ENCODE measurements at places on chromosomes 3 and 15.

- DNase-seq: no peak
Observed at GRCh38 chr3:58135712-58136543, 74.8 kb downstream of the DNASE1L3 start.

GRCh38 chr3:53705024-53705745 lies 141.0 kb downstream of the CHDH start:
- DNase-seq: no peak

GRCh38 chr15:74235962-74236361 lies at the start of gene CCDC33:
Gene CCDC33, plus strand, starts transcription at chr15:74236326. Its CDS starts 394 bp downstream, at chr15:74236720.
- DNase-seq: no peak

DNA sequence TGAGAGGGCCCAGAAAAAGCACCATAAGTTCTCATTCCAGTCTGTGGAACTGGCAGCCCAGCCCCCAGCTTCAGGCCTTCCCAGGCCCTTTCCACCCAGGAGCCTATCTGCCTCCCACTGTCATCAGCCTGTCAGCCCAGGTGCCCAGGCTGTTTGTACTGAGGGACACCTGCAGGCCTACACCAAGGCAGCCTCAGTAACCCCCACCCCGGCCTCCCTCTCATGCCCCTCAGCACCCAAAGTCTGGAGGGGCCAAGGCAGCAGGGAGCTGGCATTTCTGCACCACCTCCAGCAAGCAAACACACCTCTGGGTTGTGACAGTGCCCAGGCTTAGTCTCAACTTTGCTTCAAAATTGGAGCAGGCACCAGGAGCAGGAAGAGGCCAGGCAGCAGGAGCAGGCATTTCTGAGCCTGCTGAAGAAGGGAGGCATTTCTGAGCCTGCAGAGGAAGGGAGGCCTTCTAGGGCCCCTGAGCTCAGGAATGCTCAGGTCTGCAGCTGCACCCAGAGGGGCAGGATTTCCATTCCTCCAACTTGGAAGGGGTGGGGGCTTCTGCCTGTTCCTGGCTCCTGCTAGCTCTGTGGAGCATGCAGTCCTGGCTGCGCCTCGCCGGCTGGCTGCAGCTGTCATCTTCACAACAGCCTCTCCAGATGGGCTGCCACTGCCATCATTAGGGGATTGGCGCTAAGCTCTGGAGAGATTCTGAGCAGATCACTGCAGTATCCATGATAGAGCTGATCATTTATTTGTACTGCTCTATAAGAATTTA lies 396.1 kb downstream of the UNC13C start:
- DNase-seq: peak; percentile 18

DNA sequence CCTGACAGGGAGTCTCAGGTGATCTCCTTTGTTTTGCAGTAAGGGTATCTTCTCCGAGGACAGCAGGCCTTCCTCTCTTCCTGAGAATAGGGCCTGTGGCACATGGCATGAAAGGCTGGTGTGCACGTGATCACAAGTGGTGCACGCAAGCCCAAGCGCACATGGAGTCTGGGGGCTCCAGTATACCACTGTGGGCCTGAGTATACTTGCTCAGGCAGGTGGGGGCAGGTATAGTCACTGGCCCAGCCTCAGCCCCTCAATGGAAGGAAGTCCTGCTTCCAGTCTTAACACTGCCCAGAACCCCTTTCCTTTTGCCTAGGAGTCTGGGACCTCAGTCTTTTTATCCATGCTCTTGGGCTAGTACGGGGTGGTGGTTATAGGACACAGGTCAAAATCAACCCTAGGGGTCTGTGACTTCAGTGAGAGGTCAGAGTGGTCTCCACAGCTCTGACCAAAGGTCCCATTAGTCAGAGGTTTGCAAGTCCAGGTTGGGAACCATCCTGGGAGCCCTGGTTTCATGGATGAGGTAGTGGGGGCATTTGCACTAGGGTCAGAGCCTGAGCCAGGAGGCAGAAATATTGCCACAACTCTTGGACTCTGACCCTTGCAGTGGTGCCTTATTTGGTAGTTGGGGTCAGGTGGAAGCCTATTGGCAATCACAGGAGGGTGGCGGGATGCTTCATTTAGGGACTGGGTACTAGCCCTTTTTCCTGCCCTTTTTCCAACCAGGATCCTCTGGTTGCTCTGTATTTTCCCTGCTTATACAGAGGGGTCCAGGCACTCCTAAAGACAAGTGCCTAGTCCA lies 823 bp upstream of the CCDC71 start:
- DNase-seq: no peak

GRCh38 chr3:149964291-149964690 lies 6.4 kb downstream of the PFN2 start:
- peak; percentile 39 for DNase-seq

- peak; percentile 7 for DNase-seq
Observed at GRCh38 chr3:131077904-131078303, 51.2 kb downstream of the NEK11 start.

DNA sequence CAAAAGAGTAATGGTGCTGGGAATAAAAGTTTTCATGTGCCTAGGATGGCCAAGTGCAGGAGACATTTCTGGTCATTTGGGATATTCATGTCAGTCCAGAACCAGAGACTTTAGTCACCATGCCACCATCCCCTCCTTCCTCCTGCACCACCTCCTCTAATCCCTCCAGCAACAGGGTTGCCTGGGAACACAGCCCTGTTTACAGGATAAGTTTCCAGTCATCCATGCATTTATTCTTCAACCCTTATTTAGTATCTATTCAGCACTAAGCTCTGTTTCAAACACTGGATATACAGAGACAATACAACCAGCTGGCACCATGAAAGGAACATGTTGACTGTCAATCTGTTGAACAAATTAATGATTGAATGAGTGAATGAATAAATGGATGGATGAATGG lies 211.7 kb downstream of the CLSTN2 start:
- DNase-seq: no peak

DNA sequence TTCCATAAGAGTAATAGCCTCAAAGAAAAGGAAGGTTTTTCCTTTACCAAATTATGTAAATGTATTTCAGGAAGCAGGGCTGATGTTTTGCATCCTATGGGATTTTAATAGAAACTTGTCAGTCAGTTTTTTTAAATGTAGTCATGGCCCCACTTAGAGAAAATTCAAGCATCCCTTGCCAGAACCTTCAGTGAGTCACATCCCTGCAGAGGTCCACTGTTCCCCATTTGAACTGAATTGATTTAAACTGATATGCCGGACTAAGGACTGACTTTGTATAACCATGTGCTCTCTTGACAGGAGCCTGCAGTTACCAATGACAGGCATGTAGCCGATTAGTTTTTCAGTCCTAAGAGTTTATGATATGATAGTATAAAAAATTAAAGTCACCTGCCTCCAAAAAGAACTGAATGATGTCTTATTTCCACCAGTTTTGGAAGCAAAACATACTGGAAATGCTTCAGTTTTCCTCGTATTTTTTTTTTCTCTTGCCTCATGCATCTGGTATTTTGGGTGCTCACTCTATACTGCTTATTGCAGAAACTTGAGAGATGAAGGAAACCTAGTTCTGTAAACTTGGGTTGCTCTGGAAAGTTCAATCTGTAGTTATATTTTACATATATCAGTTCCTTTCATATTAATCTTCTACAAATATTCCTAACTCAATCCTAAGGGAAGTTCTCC lies 30.7 kb downstream of the LRTM1 start:
- no peak for DNase-seq

DNA sequence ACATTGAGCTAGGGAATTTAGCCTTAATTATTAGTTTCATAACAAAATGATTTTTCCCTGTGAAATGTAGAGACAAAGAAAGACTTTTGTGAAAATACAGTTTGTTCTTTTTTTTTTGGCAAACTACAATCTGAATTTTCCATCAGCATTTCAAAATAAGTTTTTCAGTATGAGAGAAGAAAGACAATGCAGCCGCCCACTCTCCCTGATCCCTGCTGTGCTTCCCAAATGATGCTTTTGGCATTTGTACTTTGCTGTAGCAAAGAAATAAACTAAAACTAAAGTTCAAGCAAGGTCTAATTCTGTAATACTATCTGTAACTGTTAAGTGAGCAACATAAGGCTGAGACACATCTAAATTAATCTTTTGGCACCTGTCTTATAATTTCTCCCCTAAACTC lies 782.2 kb downstream of the VGLL3 start:
- DNase-seq: peak; percentile 51

GRCh38 chr3:55790596-55791350 lies 303.7 kb upstream of the WNT5A start:
- no peak for DNase-seq

DNA sequence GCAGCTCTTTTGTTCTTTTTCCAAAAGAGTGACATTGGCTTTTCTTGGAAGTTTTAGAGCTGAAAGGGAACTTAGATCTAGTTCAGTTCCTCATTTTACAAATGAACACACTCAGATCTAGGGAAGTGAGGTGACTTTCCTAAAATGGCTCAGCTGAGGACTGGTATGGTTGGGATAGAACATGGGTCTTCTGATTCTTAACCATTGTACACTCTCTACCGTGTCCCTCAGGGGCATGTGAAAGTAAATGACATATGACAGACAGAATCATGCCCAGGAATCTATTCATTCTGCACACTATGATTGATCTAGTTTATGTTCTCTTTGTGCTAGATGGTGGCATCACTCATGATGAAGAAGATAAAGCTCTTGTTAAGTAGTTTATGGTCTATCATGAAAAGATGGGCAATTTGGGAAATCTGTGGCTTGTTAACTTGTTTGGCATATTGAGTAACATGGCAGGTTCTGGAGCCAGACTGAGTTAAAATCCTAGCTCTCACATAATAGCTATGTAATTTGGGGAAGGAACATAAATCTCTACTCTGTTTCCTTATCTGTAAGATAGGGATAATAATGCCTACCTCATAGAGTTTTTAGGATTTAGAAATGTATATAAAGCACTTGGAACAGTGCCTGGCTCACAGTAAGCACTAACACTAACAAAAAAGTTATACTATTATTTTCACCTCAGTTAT lies 30.9 kb downstream of the UBE2E1 start:
- DNase-seq: peak; percentile 33

DNA sequence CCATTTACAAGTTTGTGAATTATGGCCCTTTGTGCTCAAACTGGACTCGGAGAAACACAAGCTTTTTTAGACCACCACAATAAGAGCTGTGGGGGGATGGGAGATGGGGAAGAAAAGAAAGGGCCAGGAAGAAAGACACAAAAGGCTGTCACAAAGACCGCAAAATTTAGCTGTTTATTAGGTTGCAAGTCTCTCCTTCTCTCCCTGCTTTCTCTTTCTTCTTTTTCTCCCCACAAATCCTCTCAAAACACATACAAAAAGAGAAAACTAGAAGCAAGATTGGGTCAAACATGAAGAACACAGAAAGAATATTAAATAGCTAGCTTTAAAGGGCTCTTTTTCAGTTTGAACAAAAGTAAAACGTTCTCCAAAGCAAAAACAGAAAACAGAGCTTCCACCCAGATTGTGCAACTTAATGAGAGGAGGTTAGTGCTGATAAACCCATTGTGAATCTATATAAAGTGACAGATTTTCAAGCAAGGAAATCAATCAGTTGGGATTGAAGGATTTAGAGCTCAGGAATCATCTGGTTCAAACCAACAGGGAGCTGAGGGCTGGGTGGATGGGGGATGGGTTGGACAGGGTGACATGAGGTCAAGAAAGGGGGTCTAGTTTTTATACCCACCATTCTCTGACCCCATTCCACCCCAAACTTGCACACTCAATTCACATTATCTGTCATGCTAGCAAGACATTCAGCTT lies 87.3 kb downstream of the DHX30 start:
- DNase-seq: no peak

DNA sequence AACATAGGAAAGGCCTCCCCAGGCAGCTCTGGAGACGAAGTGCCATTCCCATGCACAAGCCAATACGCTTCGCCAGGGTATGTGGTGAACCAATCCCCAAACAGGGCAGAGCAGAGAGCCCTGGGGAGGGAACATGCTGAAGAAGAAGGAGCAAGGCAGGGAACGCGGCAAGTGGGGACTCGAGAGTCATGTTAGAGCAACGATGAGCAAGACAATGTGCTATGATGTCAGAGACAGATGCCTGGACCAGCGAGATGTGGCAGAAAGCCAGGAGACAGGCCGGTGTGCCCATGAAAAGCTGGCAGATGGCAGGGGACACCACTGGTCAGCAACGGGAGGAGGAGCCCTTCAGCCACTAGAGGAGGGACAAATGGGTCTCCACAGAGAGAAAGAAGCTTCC lies 39.6 kb downstream of the NIPA2 start:
- DNase-seq: peak; percentile 25

DNA sequence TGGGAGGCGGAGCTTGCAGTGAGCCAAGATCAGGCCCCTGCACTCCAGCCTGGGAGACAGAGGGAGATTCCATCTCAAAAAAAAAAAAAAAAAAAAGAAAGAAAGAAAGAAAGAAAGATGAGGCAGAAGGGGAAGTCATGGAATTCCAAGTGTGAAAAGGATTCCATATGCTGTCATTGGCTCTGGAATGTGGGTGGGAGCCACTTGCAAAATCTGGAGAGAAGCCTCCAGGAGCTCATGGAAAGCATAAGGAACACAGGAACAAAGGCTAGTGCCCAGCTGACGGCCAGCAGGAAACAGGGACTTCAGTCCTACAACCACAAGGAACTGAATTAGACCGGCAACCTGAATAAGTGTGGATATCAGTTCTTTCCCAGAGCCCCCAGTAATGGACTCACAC lies 12.5 kb upstream of the TRAK1 start:
- no peak for DNase-seq

- DNase-seq: peak; percentile 54
Observed at GRCh38 chr15:29870495-29871151, 48.4 kb upstream of the TJP1 start.

DNA sequence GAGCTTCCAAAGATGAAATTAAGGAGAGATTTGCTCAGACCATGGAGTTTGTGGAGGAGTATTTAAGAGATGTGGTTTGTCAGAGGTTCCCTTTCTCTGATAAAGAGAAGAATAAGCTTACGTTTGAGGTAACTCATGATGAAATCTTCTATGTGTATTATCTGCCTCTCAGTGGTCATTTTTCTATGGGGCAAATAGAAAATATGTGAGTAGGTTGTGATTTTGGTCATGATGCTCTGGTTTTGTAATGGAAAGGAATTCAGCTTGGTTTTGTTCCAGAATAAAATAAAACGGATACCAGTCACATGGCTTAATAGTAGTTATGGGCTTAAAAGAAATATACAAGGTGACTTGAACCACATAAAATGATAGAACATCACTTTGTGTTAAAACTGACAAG lies 181.1 kb downstream of the ITPR1 start:
- DNase-seq: no peak

- no peak for DNase-seq
Observed at GRCh38 chr15:47861111-47861903, 144.0 kb downstream of the SEMA6D start.

GRCh38 chr3:13769422-13769821 lies 110.4 kb downstream of the WNT7A start:
- DNase-seq: no peak

DNA sequence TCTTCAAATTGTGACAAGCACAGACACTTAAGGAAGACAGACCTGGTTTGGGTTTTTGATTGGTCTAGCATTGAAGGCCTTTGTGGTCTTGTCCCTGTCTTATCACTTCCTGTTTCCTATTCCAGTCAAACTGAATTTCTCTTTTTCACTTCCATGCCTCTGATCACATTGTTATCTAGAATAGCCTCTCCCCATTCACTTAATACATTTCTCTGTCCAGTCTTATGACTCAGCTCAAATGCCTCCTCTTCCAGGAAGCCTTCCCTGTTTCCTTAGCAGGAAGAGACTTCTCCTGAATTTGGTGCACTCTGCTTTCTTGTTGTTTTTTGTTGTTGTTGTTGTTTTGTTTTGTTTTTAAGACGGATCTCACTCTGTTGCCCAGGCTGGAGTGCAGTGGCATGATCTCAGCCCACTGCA lies 45.5 kb downstream of the LIMD1 start:
- no peak for DNase-seq

GRCh38 chr3:17631609-17632008 lies 110.8 kb downstream of the TBC1D5 start:
- DNase-seq: no peak
